Activated CD4-positive, alpha-beta T cell treated with anti-CD3 and anti-CD28 coated beads, Interleukin-2, amount 50 U/mL, for 24 hours (primary cell): ENCODE measurements at places on chromosomes 5 and 9.

- no peak for DNase-seq
Observed at GRCh38 chr5:69152731-69153130, 14.2 kb upstream of the CCNB1 start.

GRCh38 chr9:100104314-100104713 lies 5.3 kb downstream of the INVS start:
- DNase-seq, result no peak

DNA sequence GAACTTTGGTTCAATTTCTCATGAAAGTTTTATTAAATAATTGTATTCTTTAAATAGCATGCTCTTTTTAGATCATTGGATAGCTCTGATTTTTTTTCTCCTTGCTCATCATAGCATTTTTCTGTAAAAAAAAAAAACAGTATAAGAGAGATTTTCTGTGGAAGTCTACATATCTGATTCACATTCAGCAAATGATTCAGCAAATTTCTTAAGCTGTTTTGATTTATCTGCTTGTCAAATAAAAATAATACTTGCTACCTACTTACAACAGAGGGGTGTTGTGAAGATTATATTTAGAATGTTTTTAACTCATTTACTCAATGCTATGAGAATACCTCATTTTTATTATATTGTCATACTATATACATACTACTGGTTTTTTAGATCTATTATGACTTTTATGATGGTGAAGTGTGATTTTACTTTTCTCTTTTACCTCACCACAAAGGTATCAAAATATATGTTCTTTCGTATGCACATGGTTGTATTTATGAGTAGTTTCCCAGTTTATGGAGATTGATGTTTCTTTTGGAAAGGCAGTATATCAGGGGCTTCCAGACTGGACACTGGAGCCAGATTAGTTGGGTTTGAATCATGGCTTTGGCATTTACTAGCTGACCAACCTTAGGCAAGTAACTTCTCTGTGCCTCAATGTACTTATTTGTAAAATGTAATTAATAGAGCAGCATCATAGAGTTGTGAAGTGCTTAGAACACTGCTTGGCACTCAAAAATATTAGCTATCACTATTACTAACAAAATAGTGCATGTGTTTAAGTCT lies 25.5 kb downstream of the TNPO1 start:
- DNase-seq, result no peak

- no peak for DNase-seq
Observed at GRCh38 chr9:128006332-128006996, 25.7 kb upstream of the EEIG1 start.

GRCh38 chr9:99360026-99360425 lies 137.9 kb downstream of the SEC61B start:
- DNase-seq, result no peak

- DNase-seq, result no peak
Observed at GRCh38 chr5:18141222-18141621, 507.0 kb downstream of the TAF11L14 start.

- no peak for DNase-seq
Observed at GRCh38 chr5:32709750-32710549, 1.2 kb upstream of the NPR3 start.
